ENCODE measurements at places on chromosomes 1 and 21.

- no peak for DNase-seq
Measured at GRCh38 chr21:43269957-43270705, 101.3 kb downstream of the CRYAA start.

DNA sequence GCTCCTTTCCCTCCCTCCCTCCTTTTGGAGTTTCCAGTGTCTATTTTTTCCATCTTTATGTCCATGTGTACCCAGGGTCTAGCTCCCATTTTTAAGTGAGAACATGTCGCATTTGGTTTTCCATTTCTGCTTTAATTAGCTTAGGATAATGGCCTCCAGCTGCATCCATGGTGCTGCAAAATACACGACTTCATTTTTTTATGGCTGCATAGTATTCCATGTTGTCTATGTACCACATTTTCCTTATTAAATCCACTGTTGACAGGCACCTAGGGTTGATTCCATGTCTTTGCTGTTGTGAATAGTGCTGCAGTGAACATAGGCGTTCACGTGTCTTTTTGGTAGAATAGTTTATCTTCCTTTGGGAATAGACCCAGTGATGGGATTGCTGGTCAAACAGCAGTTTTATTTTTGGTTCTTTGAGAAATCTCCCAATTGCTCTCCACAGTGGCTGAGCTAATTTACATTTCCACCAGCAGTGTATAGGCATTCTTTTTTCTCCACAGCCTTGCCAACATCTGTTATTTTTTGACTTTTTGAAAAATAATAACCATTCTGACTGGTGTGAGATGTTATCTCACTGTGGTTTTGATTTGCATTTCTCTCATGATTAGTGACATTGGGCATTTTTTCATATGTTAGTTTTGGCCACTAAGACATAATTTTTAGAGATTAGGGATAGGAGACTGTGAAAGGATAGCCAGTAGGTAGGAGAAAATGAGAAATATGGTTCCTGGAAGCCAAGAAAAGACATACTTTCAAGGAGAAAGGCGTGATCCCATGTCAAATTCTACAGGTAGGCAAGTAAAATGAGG is 50.4 kb downstream of the ADAMTS1 start:
- no peak for DNase-seq

- peak; percentile 76 for DNase-seq
Measured at GRCh38 chr1:119275145-119276134, 93.1 kb upstream of the HAO2 start.

GRCh38 chr1:42735477-42736105 is 4.4 kb downstream of the CLDN19 start:
- DNase-seq: no peak

- no peak for DNase-seq
Measured at GRCh38 chr1:27782950-27783349, 9.9 kb downstream of the STX12 start.

- peak; percentile 23 for DNase-seq
Measured at GRCh38 chr1:163528710-163529348, 207.1 kb downstream of the NUF2 start.

DNA sequence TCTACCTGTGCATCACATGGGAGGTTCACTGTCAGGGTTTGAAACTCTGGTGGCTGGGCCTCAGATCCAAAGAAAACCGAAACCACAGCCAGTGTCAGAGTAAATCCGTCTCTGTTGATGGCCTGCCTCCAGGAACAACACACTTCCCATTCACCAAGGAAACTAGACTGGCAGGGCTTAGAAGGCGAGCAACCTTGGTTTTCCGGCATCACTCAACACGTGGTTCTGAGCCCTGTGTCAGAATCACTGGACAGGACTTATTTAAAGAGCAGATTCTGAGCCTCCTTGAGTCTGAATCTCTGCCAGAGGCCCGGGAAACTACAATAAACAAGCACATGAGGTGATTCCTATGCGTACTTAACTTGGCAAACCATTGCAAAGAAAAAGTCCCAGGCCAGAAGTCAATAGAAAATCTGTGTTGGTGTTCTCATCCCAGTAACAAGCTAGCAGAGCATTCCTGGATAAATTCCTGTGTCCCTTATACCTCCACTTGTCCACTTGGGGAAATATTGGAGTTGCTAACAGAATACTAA is 70.0 kb downstream of the KCTD3 start:
- no peak for DNase-seq

DNA sequence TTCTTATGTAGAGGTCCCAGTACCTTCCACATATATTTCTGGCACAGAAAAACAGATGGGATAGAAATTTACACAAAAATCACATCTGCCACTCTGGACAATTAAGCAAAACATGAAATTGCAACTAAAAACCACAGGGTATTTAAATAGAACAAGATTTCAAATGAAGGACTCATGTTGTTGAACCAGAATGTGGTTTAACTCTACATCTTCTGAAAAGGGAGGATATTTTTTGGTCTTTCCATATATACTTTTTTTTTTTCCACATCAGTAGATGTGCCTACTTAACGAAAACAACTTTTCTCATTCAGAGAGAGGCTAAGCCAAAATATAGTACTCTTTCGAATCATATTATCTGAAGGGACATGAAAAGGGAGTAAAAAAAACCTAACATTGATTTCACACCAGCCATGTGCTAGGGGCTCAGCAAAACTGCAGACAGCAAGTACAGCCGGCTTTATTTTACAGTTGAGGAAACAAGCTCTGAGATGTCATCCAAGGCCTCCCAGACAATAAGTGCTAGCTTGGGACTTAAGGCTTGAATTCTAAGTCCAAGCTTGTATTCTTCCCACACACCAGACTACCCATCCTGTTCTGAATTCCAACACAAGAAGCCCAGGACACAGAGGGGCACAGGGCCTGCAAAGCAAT is 208.9 kb downstream of the PBX1 start:
- DNase-seq: no peak

GRCh38 chr1:7833035-7833434 is 19.8 kb downstream of the UTS2 start:
- DNase-seq: no peak

GRCh38 chr1:47507881-47508701 is 70.2 kb downstream of the FOXD2 start:
- DNase-seq: peak; percentile 28

DNA sequence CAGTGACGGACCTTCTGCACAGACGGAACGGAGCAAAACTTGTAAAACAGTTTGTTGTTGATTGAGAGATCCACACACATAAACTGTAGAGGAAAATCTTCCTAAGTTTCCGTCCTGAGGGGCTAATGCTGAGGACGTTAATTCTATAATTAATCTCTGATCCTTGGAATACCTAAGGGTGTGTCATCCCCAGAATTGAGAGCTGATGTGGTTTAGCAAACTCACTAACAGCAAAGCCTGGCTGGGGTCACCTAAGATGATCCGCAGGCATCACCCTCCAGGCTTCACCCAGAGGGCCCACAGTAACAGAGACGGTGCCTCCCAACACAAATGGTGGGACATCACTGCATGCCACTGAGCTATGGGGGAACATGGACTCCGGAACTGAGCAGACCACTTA is 97.5 kb downstream of the SMYD2 start:
- no peak for DNase-seq

- DNase-seq: peak; percentile 87
Measured at GRCh38 chr1:247360991-247361731, 29.5 kb upstream of the ZNF496 start.

DNA sequence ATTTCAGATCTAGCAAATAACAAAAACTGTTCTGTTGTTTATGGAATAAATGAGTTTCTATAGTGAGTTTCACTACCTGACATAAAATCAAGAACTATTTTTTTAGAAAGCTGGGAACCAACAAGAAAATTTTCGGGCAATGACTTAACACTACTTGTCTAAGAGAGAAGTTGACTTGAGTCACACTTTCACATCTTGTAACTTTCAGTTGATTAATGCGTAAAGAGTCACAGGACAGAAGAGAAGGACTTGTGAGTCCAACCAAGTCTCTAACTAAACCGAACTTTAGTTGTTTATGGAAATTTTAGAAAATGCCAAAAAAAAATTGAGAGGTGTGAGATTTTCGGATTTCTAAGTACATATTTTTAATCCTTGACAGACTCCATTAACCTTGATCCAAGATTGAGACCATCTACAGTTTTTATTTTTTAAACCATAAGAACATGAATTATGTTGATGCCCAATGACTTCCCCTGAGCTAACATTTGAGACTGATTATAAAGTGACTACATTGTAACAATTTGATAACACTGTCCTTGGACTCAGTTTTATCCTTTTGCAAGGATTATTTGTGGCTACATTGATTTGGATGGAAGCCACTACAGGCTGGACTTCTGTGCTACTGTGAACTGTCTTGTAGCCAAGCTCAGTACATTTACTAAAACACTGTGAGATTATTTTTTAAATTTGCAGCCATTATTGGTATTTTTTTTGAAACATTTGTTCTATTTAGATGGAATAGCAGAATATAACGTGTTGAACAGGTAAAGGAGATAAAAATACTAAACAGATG is 284.0 kb downstream of the PTPRC start:
- DNase-seq: peak; percentile 57

GRCh38 chr1:5813480-5813879 is 178.7 kb downstream of the NPHP4 start:
- no peak for DNase-seq

DNA sequence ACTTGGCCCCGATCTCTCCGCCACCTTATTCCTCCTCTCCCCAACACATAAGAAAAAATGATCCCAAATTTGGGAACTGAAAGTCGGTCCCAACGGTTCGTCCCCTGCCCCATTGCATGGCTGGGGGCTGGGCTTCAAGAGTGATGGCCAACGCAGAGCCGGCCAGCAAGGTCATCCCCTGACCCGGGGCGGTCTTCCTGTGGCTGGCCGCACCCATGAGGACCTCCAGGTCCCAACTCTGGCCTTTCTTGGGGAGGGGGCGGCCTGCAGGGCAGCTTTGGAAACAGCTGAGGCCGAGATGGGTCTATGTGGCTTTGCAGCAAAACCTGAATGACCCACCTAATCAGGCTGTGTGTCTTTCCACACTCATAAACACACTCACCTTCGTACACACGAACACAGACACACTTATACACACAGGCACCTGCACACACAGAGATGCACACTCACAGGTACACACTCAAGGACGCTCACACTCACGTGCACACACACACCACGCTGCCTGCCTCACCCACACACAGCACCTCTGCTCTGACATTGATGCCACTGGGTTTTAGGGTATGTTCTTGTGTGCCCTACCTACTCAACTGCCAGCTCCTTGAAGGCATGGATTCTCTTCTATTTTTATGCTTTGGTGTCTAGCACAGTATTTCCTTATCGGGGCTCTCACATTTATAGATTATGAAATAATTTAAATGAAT is 562 bp downstream of the DYNLT5 start:
- DNase-seq: peak; percentile 27

DNA sequence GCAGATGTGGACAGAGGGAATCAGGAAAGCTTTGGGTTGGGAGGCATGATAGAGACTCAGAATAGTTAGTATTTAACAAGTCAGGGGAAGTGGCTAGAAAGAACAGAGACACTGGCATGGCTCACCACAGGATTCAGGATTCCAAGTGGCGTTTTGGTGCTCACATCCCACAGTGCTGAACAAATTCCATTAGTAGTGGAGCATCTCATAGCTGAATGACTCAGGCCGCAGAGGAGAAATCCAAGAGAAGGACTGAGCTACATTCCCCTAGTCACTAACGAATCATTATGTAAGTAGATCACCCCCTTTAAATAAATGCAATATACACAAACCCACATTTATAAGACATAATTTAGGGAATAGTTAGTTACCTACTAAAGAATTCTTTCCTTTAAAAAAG is 5.0 kb upstream of the KCNJ9 start:
- no peak for DNase-seq

GRCh38 chr21:35697321-35697808 is 363.0 kb downstream of the SETD4 start:
- DNase-seq: peak; percentile 89

- DNase-seq: no peak
Measured at GRCh38 chr1:1954831-1955441, 35.9 kb upstream of the TMEM52 start.

DNA sequence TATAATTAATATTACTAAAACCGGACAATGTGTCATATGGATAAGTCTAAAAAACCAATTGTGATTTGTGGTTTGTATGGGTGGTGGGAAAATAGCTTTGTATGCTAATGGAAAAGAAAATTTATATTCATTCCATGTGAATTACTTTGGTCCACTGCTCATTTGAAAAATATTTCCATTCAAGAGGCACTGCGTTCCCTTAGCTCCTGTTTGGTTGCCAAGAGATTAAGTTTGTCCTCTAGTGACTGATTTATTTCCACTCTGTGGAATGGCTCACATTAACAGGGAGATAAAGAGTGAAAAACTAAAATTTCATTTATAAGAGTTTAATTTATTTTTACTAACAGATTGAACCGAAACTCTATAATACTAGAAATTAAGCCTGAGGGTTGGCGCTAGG is 744.1 kb upstream of the CHRM3 start:
- DNase-seq: no peak

DNA sequence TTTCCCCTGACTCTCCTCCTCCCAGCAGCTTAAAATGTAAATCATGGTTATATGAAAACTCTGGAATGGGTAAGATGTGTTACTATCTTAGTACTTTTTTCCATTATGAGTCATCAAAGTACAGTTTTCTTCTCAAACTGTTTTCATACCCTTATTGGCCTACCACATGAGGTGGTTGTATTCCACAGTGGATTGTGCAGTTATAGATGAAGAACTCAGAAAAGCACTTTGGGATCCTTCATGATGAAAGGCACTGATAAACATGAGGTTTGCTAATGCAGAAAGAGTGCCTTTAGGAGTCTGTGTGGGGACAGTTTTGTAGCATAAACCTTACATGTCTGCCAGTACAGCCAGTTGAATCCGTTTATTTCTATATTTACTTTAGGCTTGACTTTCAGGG is 32.0 kb upstream of the MYOCOS start:
- DNase-seq: no peak

GRCh38 chr1:31258581-31258980 is 18.9 kb upstream of the NKAIN1 start:
- no peak for DNase-seq

DNA sequence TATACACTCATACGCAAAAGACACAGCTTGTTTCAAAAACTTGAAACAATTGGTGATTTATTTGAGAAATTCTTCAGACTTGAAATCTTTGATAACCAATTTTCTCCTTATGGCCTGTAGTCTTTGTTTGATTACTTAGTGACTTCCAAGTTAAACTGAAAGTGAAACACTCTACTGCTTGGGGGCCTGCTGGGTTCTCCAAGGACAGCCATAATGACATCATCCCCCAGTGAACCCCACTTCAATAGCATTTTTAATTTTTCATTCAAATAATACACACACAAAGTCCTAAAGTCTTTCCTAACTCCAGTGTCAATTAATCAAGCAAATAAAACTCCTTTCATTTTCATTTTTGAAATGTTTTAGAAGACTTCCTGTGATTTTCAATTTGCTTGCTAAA is 59.2 kb downstream of the KRTAP19-8 start:
- no peak for DNase-seq

DNA sequence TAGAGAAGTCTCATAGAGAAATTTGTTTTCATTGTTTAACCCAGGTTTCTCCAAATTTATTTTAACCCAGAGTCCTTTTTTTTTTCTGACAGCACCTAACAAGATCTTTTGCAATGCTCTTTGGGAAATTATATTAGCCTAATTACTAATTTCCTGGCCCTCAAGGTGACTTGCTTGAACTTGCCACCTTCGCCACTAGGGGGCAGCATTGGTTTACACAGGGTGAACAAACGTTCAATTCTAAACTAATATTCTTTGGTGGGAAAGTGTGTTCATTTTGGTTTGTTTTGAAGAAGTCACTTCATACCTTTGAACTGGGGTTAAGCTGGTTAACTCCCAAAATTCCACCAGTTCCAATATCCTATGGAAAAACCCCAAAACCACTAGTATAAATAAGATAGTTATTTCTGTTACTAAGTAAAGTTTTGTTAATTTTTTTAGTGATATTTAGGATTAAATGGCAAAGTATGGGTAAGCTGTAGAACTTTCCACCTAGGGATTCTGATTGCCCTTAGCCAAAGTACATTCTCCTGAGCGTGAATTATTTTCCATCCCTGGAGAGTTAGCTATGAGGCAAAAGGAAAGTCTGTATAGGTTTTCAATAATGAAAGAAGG is 13.0 kb downstream of the CCDC190 start:
- peak; percentile 70 for DNase-seq

Data from suppressor macrophage (primary cell).